Left ventricle myocardium inferior (tissue), 1 donor: ENCODE measurements at places on chromosomes 3 and 15. TPM values are rescaled to one million over a fixed set of nuclear protein-coding genes. Genes with fewer than 3 reads are reported as not detected.

DNA sequence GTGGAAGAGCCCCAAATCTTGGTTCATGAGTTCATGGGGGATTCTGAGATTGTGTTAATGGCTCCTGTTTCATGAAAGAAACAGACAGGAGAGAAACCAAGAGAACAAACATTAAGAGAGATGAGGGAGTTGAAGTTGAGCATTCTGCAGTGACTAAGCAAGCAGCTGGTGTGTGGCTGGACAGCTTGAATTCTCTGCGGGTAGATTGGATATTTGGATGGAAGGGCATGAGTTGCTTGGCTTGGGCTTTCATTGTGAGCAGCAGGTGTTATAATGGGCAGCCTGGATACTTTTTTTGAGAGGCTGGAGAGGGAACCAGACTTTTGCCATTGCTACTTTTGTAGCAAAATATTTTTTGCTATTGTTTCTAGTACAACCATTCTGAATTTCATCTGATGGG, 346.8 kb upstream of the SATB1 start:
- H3K4me1 ChIP-seq = no peaks in the 10 kb centered on the region
- H3K27me3 ChIP-seq = no peaks in the 10 kb centered on the region
- no peak for DNase-seq
- no peaks in the 10 kb centered on the region for H3K36me3 ChIP-seq

- H3K4me3 ChIP-seq = no peak overlapping the region
- no peaks in the 10 kb centered on the region for H3K4me1 ChIP-seq
- no peaks in the 10 kb centered on the region for H3K36me3 ChIP-seq
Measured at GRCh38 chr15:96474231-96474664, 143.7 kb downstream of the NR2F2 start.

GRCh38 chr3:179432021-179432420, 19.2 kb downstream of the GNB4 start:
- no peak overlapping the region for H3K27ac ChIP-seq
- H3K4me1 ChIP-seq = peaks cover 82% of the 10 kb centered on the region
- no peak for DNase-seq
- H3K36me3 ChIP-seq = no peaks in the 10 kb centered on the region
- no peak overlapping the region for H3K4me3 ChIP-seq

GRCh38 chr3:33790091-33790490, 8.3 kb upstream of the PDCD6IP start:
- no peaks in the 10 kb centered on the region for H3K36me3 ChIP-seq
- H3K27me3 ChIP-seq = no peaks in the 10 kb centered on the region
- no peak overlapping the region for H3K27ac ChIP-seq
- H3K4me3 ChIP-seq = no peak overlapping the region

- peaks cover 26% of the 10 kb centered on the region for H3K36me3 ChIP-seq
- peaks cover 6% of the 10 kb centered on the region for H3K4me1 ChIP-seq
- no peak overlapping the region for H3K27ac ChIP-seq
- DNase-seq = no peak
- no peaks in the 10 kb centered on the region for H3K27me3 ChIP-seq
- no peak overlapping the region for H3K4me3 ChIP-seq
Measured at GRCh38 chr3:32480604-32481003, 22.0 kb downstream of the CMTM6 start.

GRCh38 chr15:73361337-73361736, 7.4 kb downstream of the HCN4 start:
- H3K27ac ChIP-seq = no peak overlapping the region
- H3K4me3 ChIP-seq = no peak overlapping the region
- DNase-seq = no peak
- H3K27me3 ChIP-seq = peaks cover 56% of the 10 kb centered on the region

- H3K4me1 ChIP-seq = peaks cover 95% of the 10 kb centered on the region
- no peaks in the 10 kb centered on the region for H3K36me3 ChIP-seq
- H3K4me3 ChIP-seq = peak overlapping the region; percentile 55
- DNase-seq = peak; percentile 81
- H3K27me3 ChIP-seq = no peaks in the 10 kb centered on the region
Measured at GRCh38 chr3:42071904-42072812, 19.0 kb upstream of the TRAK1 start.

DNA sequence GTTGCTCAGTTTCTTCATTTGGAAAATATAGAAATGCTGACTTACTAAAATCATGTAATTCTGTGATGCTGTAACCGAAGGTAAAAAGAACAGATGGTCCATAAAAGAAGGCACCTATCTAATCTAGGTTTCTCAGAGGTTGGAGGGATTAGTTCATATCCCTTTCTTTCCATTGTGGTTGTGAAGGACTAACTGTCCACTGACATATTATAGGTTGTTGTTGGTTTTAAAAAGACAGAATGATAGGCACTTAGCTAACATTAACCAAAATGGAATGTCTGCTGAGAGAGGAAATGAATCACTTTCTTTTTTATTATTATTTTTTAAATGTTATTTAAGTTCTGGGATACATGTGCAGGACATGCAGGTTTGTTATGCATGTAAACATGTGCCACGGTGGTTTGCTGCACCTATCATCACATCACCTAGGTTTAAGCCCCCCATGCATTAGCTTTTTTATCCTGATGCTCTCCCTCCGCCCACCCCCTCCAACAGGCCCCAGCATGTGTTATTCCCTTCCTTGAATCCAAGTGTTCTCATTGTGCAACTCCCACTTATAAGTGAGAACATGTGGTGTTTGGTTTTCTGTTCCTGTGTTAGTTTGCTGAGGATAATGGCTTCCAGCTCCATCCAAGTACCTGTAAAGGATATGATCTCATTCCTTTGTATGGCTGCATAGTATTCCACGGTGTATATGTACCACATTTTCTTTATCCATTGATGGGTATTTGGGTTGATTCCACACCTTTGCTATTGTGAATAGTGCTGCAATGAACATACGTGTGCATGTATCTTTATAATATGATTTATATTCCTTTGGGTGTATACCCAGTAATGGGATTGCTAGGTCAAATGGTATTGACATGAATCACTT, 45.8 kb downstream of the ALDH1A2 start:
- H3K27ac ChIP-seq = no peak overlapping the region
- no peak for DNase-seq
- H3K27me3 ChIP-seq = no peaks in the 10 kb centered on the region

GRCh38 chr3:156226676-156227420, 106.5 kb downstream of the KCNAB1 start:
- no peaks in the 10 kb centered on the region for H3K4me1 ChIP-seq
- DNase-seq = no peak
- no peak overlapping the region for H3K27ac ChIP-seq
- H3K27me3 ChIP-seq = no peaks in the 10 kb centered on the region
- H3K4me3 ChIP-seq = no peak overlapping the region
- no peaks in the 10 kb centered on the region for H3K36me3 ChIP-seq

- no peaks in the 10 kb centered on the region for H3K4me1 ChIP-seq
- peaks cover 28% of the 10 kb centered on the region for H3K36me3 ChIP-seq
- H3K27me3 ChIP-seq = no peaks in the 10 kb centered on the region
- H3K27ac ChIP-seq = no peak overlapping the region
- no peak for DNase-seq
Measured at GRCh38 chr3:124823206-124823605, 64.0 kb downstream of the ITGB5 start.

- no peak overlapping the region for H3K4me3 ChIP-seq
- no peaks in the 10 kb centered on the region for H3K36me3 ChIP-seq
- no peaks in the 10 kb centered on the region for H3K27me3 ChIP-seq
- DNase-seq = no peak
- H3K4me1 ChIP-seq = peaks cover 59% of the 10 kb centered on the region
Measured at GRCh38 chr3:182803596-182803995, 10.3 kb downstream of the ATP11B start.

DNA sequence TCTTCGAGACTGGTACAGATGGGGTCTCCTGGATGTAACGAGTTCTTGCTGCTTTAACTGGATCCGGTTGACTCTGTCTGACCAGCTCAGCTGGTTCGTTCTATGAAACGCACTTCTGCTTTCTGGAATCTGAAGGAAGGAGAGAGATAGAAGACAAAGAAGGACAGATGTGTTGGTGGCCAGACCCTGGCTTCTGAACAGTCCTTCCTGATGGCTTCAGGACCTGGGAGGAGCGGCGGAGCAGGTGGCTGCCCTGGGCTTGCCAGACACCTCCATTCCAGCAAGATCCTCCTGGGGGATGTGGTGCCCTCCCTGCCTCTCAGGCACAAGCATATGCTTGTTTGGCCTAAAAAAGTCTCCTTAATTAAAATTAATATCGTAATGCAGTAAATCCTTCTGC, 99.9 kb downstream of the APBA2 start:
- H3K4me3 ChIP-seq = no peak overlapping the region
- no peaks in the 10 kb centered on the region for H3K27me3 ChIP-seq

GRCh38 chr3:153163756-153164550, 1.9 kb downstream of the RAP2B start:
- H3K27ac ChIP-seq = peak overlapping the region; percentile 94
- H3K4me3 ChIP-seq = peak overlapping the region; percentile 97
- no peak for DNase-seq
- H3K27me3 ChIP-seq = no peaks in the 10 kb centered on the region
- H3K4me1 ChIP-seq = peaks cover 71% of the 10 kb centered on the region

EID1 gene
- 227 TPM for total RNA-seq

MED12L gene
- 0.82 TPM for total RNA-seq

TMF1 gene
- 21.0 TPM for total RNA-seq
